ENCODE measurements at places on chromosomes 16 and 17. TPM values are rescaled to one million over a fixed set of nuclear protein-coding genes. Genes with fewer than 3 reads are reported as not detected.

DNA sequence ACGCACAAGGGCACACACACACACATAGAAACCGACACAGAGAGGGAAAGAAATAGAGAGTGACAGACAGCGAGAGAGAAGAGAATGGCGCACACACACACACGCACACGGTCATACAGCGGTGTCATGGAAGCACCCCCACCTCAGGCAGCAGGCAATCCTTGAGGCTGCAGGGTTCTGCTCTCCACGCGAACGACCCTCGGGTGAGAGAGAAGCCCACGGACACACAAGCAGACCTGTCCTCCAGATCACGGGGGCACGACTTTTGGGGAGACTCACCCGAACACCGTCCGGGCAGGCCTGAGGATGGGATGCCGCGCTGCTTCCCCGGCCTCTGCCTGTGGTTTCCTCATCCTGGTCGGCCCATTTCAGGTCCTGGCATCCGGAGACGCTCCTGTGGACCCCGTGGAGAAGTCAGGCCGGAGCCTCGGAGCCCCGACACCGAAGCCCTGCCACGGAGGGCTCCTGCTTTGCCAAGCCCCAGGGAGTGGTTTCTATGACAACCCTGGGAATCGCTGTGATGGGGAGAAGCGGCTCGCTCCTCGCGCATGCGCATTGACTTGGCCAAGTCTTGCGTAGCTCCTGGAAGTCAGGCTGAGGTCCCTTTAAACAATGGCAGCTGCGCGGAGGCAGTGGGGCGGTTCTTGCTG, 118.2 kb upstream of the KCNJ18 start:
- no peak for DNase-seq

- no peak for DNase-seq
These were observed 474.4 kb downstream of the SLC39A11 start for GRCh38 chr17:72618001-72618509.

DNA sequence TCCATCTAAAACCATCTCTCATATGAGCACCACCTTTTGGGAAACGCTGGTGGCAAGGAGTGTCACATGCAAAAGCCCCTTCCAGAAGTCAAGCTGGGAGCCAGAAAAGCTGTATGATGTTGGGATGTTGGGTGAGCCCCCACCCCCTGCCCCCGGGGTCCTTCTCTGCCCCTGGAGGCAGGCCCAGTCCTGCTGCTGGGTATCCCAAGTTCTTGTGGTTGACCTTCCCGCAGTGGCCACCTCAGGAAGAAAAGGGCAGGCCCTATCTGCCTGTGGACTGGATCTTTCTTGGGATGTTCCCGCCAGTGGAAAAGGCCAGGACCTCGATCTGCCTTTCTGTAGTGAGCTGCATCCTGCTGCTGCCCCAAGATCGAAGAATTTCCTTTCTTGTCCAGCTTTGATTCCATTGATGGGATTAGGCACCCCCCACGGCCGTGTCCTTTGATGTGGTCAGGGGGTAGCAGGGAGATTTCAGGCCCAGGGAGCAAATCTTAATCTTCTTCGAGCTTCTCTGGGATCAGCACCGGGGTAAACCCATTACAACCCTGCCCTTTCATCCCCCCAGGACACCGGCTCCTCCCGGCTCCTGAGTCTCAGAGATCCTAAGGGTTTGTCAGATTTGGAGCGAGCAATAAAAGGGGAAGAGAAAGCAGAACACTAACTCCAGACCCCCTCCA, 165.6 kb downstream of the RAB11FIP4 start:
- DNase-seq, result no peak

- DNase-seq, result no peak
These were observed 54.9 kb upstream of the TOB1 start for GRCh38 chr17:50920891-50921586.

Gene KRTAP9-1
- total RNA-seq, result not detected

Gene CCDC154
- total RNA-seq, result 2.2 TPM

Gene CDRT4
- 5.4 TPM for total RNA-seq

- DNase-seq, result no peak
These were observed 69.8 kb upstream of the RPH3AL start for GRCh38 chr17:422196-422930.

DNA sequence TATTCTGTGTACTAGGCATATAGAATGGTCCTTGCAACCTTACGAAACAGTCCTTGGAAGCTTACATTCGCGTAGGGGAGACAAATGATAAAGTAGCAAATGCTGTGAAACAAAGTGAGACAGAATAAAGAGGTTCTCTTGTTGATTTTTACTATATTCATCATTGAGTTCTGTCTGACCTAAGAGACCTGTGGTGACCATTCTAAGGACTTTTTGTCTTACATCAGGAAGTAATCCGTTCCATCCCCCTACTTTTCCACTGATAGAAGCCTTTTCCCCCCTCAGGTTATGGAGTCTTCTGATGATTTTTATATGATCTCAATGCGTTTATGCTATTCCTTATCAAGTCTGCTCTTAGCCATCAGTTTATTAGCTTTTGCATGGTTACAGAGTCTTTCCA, 66.8 kb upstream of the RASL10B start:
- no peak for DNase-seq

DNA sequence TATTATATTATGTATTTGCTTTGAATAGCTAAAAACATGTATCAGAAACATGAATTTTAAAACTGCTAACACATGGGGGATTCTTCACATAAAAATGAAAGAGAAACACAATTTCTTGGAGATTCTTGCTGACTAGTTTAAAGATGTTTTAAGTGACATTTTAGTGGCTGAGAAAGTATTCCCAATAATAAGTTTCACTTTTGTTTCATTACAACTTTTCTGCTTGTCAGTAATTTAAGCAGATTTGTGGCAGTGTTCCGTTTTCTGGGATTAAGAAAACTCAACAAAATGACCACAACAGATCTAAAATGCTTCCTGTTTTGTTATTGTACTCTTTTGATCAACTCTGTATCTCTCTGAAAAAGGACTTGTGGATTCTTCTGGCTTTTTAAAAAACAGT, 75.9 kb downstream of the NLK start:
- no peak for DNase-seq

- DNase-seq, result no peak
These were observed 15.2 kb downstream of the UBE2O start for GRCh38 chr17:76437467-76438402.

DNA sequence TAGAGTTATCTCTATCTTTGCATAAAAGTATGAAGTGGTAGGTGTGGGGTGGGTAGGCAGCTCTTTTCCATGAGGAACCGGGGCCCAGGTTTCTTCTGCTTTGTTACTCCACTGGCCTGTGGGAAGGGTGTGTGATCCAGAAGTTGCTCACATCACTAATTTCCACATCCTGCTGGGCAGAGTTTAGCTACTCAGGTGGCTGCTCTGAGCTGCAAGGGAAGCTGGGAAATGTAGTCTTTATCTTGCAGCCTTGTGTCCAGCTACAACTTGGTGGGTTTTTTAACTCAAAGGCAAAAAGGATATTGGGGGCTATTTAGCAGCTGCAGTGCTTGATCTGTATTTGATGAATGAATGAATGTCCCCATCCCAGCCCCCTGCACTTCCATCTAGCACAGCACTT, 335.3 kb downstream of the SNX29 start:
- DNase-seq, result no peak

DNA sequence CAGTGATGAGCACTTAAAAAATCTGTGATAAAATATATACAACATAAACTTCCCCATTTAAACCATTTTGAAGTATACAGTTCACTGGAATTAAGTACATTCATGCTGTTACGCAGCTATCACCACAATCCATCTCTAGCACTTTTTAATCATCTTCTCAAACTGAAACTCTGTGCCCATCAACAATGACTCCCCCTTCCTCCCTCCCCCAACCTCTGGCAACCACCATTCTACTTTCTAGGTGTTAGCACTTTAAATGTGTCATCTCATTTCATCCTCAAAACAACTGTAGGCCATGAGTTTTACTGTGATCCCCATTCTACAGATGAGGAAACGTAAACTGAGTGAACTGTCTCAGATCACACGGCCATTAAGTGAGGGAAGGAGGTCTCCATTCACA, 13.8 kb upstream of the TMEM98 start:
- DNase-seq, result no peak

Gene EVPLL
- not detected for total RNA-seq

DNA sequence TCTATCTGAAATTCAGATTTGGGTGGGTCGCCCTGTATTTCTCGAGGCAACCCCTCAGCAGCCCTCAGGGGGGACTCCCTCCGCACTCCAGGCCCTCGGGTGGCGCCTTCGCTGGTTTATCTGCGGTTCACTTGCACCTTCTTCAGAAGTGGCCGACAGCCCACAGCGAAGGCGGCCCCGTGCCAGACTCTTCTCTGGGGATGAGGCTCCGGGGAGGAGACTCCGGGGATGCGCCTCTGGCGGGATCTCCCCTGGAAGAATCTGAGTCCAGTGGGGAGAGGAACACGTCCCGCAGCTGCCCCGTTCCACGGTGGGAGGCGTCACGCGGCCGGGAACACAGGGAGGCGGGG, 63.9 kb upstream of the DNAJA2 start:
- no peak for DNase-seq

- DNase-seq, result no peak
These were observed 102.6 kb upstream of the HS3ST3A1 start for GRCh38 chr17:13704333-13704732.

DNA sequence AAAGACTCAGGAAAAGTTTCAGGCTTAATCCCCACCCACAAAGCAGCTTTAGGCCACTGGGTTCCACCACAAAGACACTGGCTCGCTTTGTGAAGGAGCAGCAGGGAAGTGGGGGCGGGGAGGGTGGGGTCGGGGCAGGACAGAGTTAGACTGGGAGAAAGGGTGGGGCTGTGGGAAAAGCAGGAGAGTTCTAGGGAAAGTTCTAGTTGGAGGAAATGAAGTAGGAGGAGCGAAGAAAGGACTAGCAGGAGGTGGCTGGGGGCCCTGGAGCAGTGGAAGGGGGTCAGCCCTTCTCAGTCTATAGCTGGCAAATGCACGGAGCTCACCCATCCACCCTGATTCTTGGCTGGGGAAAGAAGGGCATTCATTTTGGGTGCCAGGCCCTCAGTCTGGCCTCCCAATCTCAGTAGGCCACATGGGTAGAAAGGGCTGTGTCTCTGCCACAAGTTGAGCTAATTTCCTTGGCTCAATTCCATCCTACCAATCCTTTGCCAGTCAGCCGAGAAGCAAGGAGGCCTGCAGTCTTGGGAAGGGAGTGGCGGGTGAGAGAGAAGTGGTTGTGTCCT, 4.6 kb downstream of the INPP5K start:
- DNase-seq, result no peak

Gene TMC5
- 9.1 TPM for total RNA-seq

DNA sequence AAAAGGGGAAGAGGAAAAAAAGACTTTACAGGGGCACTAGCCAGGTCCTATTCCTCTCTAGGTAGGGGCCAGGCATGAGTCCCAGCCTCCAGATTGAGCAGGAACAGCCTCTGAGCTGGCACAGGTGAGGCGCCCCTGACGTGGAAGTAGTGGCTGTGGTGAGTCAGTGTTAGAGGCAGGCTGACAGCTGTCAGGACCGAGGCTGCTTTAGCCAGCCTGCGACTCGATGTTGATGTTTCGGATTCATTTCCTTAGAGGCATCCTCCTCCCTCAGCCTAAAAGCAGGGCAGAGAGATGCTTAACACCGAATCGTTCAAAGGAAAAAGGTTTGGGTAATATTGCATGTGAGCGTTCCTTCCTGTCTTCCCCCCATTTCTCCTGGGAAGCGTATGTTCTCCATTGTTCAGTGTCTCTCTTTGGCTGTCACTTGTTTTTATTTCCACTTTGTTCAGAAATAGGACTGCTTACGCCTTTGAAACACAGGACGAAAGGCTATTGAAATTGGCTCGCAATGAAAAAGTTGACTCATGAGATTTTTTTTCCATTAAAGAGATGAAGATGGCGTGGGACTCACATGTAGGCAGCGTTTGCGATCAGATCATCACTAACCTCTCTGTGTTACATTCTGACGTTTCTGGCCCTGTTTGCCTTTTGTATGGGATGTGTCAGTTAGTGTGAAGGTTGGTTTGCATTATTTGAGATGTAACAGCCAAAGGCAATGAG, 1.3 kb downstream of the KIAA0513 start:
- no peak for DNase-seq

Gene CHTF18
- 105 TPM for total RNA-seq

Gene NAA38
- total RNA-seq, result 64.9 TPM

- peak; percentile 83 for DNase-seq
These were observed at the start of gene ITGA3 for GRCh38 chr17:50055426-50056216. ITGA3 (plus strand) TSS chr17:50056110; CDS start chr17:50056440, 330 bp downstream.

DNA sequence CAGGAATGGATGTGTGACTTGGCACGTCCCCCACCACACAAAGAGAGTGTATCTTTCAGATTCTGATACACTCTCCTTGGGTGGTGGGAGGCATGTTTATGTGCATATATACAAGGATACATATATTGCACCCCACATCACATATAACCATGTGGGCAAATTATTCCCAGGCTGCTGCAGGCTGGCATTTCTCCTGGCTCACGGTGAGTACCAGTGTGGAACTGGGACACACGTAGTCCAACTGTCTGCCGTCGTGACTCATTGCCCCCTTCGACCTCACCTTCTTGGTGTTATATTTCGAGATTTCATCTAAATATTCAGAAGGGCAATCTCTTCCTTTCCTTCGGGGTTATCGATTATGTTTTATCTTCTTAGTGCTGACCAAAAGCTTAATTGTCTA, 24.4 kb downstream of the ARHGAP44 start:
- no peak for DNase-seq

- DNase-seq, result no peak
These were observed 6.7 kb upstream of the B9D1 start for GRCh38 chr17:19369107-19369778.

Gene ZNF750
- 34.7 TPM for total RNA-seq

- DNase-seq, result no peak
These were observed 317.9 kb downstream of the MAP2K6 start for GRCh38 chr17:69732272-69732918.

- DNase-seq, result no peak
These were observed 7.7 kb downstream of the GINS3 start for GRCh38 chr16:58399718-58400633.

GRCh38 chr17:76862079-76862478, 6.1 kb upstream of the MGAT5B start:
- DNase-seq, result no peak

- no peak for DNase-seq
These were observed 2.8 kb downstream of the VPS9D1 start for GRCh38 chr16:89717688-89718505.

DNA sequence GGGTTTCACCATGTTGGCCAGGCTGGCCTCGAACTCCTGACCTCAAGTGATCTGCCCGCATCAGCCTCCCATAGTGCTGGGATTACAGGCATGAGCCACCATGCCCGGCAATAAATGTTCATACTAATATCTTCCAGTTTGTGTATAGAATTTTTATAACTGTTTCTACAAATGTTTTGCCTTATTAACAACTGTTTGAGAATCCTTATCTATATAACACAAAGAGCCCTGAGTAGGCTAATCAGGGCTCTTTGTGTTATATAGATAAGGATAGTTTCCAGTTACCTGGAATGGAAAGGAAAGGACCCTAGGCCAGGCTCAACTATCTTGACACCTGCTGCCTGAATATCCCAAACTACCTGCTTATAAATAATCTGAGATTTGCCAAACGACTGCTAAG, 16.9 kb downstream of the TERF2 start:
- DNase-seq, result no peak

Gene COASY
- 80.8 TPM for total RNA-seq

Gene C17orf113
- total RNA-seq, result 2.1 TPM
